Activated CD8-positive, alpha-beta T cell treated with anti-CD3 and anti-CD28 coated beads, Interleukin-2, amount 10 ng/mL, durations not matched to agents 7 days and 5 days (primary cell): ENCODE measurements at places on chromosomes 6 and 20.

DNA sequence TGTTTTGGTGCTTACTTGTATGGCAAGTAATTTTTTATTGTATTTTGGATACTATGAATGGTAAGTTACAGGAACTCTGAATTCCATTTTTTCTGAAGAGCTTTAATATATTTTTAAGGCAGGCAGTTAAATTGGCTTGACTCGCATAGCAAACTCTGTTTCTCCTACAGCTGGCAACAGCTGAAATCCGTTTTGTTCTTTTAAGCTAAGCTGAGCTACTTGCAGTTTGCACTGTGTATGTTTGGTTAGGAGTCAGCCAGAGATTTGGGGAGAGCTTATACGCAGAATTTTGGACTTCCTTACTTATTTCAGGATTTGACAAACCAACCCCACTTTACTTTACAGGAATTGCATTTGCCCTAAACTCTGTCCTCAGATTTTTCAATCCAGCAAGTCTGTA, 179.1 kb downstream of the COL19A1 start:
- no peak overlapping the region for H3K4me3 ChIP-seq
- H3K27ac ChIP-seq, result no peak overlapping the region
- DNase-seq, result no peak

DNA sequence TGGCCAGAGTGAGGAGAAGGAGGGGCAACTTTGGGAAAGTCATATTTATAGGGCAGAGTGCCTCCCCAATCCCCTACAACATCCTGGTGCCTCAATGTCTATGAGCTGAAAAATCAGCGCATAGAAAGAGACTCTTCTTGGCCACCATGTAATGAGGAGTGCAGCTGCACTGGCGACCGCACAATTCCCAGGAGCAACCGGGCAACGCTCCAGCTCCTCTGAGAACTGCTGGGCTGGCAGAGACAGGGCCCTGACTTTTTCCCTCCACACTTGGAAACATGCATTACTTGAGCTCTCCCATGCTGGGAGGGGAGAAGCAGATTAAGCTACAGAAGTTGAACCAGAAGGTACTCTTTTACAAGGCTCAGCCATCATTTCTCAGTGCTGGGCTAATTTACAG, 31.4 kb upstream of the MARCKS start:
- no peaks in the 10 kb centered on the region for H3K4me1 ChIP-seq
- DNase-seq, result no peak
- no peak overlapping the region for H3K4me3 ChIP-seq
- peaks cover 9% of the 10 kb centered on the region for H3K27me3 ChIP-seq
- H3K36me3 ChIP-seq, result no peaks in the 10 kb centered on the region

DNA sequence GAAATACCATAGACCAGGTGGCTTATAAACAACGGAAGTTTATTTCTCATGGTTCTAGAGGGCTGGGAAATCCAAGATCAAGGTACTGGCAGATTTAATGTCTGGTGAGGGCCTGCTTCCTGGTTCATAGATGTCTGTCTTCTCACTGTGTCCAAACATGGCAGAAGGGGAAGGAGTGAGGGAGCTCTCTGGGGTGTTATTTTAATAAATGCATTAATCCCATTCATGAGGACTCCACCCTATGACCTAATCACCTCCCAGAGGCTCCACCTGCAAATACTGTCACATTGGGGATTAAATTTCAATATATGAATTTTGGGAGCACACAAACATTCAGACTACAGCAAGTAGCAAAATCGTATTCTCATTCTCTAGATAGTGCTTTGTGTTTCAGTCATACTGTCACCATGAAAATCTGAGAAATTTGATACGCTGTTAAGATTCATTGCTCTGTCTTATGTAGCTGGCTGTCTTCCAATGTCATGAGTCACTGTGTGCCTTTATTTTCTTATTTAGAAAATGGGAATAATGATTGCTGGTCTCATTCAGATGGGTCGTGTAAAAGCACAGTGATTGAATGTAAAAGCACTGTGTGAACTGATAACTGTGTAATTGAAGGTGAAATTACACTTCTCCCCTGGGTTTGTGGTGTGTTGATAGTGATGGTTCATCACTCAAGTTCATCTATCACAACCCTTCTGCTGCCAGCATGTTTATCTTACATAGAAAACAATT, 8.9 kb upstream of the ERVFRD-1 start:
- DNase-seq, result no peak
- no peak overlapping the region for H3K27ac ChIP-seq
- H3K27me3 ChIP-seq, result no peaks in the 10 kb centered on the region
- H3K36me3 ChIP-seq, result no peaks in the 10 kb centered on the region

DNA sequence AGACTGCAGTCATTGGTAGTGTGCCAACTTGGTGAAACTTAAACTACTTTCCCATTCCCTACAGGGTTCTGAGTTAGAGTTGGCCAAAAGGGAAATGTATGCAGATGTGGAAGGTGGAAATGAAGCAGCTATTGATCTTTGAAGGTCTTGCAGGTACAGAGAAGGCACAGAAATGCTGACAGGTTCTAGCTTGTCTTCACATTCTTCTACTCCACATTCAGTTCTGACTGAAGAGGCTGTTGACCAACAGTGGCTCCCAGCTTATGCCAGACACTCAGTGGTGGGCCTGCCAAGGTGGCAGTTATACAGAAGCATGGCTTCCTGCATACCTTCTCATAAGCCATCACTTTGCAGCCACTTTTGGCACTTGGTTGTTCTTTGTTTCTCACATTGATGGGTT, 423.9 kb downstream of the CDC5L start:
- no peaks in the 10 kb centered on the region for H3K27me3 ChIP-seq
- H3K4me1 ChIP-seq, result peaks cover 18% of the 10 kb centered on the region
- DNase-seq, result no peak
- H3K36me3 ChIP-seq, result peaks cover 20% of the 10 kb centered on the region
- no peak overlapping the region for H3K4me3 ChIP-seq
- peak overlapping the region; percentile 6 for H3K27ac ChIP-seq

- peak overlapping the region; percentile 56 for H3K4me3 ChIP-seq
- peak; percentile 58 for DNase-seq
- H3K4me1 ChIP-seq, result peaks cover 57% of the 10 kb centered on the region
These were observed 39.8 kb upstream of the SLCO4A1 start for GRCh38 chr20:62602550-62602949.

GRCh38 chr6:100726666-100727065, 154.5 kb downstream of the ASCC3 start:
- H3K4me1 ChIP-seq, result no peaks in the 10 kb centered on the region
- peaks cover 16% of the 10 kb centered on the region for H3K36me3 ChIP-seq
- no peak for DNase-seq
- H3K27me3 ChIP-seq, result no peaks in the 10 kb centered on the region

GRCh38 chr6:149318581-149319286, 1.2 kb downstream of the TAB2 start:
- no peaks in the 10 kb centered on the region for H3K27me3 ChIP-seq
- H3K36me3 ChIP-seq, result peaks cover 36% of the 10 kb centered on the region
- peaks cover 50% of the 10 kb centered on the region for H3K4me1 ChIP-seq
- peak overlapping the region; percentile 86 for H3K27ac ChIP-seq
- H3K4me3 ChIP-seq, result peak overlapping the region; percentile 82
- no peak for DNase-seq

DNA sequence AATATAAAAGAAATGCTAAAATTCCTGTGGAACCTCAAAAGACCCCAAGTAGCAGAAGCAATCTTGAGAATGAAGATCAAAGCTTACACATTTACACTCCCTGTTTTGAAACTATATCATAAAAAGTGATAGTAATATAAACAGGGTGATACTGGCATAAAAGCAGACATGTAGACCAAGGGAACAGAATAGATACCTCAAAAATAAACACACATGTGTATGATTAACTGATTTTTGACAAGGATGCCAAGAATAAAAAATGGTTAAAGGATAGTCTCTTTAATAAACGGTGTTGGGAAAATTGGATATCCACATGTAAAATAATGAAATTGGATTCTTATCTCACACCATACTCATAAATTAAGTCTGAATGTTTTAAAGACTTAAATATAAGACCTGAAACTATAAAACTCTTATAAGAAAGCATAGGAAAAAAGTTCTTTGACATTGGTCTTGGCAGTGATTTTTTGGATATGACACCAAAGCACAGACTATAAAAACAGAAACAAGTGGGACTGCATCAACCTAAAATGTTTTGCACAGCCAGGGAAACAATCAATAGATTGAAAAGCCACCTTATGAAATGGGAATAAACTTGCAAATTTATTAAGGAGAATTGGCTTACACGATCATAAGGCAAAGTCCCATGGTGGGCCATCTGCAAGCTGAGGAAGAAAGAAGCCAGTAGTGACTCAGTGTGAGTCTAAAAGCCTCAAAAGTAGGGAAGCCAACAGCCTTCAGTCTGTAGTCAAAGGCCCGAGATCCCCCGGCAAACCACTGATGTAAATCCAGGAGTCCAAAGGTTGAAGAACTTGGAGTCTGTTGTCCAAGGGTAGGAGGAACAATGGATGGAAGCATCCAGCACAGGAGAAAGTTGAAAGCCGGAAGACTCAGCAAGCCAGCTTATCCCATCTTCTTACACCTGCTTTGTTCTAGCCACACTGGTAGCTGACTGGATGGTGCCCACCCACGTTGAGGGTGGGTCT, 144.3 kb downstream of the MEI4 start:
- no peak overlapping the region for H3K4me3 ChIP-seq
- no peaks in the 10 kb centered on the region for H3K36me3 ChIP-seq
- H3K27me3 ChIP-seq, result no peaks in the 10 kb centered on the region

DNA sequence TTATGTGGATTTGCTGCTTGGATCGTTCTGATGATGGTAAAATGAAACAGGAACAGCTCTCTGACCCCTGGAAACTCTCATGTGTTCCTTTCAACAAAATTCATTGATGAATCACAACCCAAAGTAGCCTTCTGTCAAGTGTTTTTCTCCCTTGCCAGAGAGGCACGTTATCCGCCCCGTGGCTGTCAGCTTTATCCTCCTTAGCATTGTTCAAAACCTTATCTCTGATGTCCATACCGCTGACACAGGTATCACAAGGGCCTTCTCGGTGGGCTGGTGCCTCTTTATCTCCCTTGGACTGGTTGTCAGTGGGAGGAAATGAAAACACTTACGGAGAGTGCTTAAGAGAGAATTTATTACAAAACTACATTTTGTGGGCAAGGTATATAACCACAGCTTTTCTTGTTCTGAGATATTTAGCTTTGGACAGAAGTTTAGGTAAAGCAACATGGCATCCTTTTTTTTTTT, 84.9 kb downstream of the TIAM2 start:
- H3K27ac ChIP-seq, result peak overlapping the region; percentile 47
- no peak overlapping the region for H3K4me3 ChIP-seq
- DNase-seq, result no peak
- H3K27me3 ChIP-seq, result no peaks in the 10 kb centered on the region
- H3K36me3 ChIP-seq, result no peaks in the 10 kb centered on the region
- H3K4me1 ChIP-seq, result peaks cover 31% of the 10 kb centered on the region

- no peak overlapping the region for H3K27ac ChIP-seq
- no peak overlapping the region for H3K4me3 ChIP-seq
- H3K36me3 ChIP-seq, result peaks cover 68% of the 10 kb centered on the region
- no peaks in the 10 kb centered on the region for H3K27me3 ChIP-seq
- H3K4me1 ChIP-seq, result no peaks in the 10 kb centered on the region
- DNase-seq, result no peak
These were observed 29.1 kb downstream of the DDX27 start for GRCh38 chr20:49248301-49248700.

DNA sequence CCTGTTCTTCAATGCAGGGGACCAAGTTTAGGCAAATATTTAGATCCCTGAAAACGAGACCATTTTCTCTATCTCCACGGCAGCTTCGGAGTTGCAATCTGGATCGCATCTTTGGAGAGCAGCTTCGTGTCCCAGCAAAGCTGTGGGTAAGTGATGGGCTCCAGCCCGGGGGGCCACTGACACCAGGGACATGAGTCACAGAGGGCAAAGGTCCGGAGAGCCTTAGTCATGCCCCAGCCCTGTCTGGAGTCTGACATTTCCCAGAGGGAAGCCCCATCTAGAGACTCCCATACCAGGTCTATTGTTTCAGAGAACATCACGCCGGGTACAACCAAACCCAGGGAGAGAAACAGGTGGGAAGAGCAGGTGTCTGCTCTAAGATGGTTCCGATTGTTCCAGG, 95.9 kb downstream of the NFATC2 start:
- no peak for DNase-seq
- H3K36me3 ChIP-seq, result peaks cover 69% of the 10 kb centered on the region
- H3K4me3 ChIP-seq, result no peak overlapping the region
- peaks cover 29% of the 10 kb centered on the region for H3K4me1 ChIP-seq
- no peaks in the 10 kb centered on the region for H3K27me3 ChIP-seq

- H3K4me1 ChIP-seq, result no peaks in the 10 kb centered on the region
- H3K27ac ChIP-seq, result no peak overlapping the region
- H3K4me3 ChIP-seq, result no peak overlapping the region
- no peaks in the 10 kb centered on the region for H3K27me3 ChIP-seq
- DNase-seq, result no peak
These were observed 68.3 kb upstream of the BTBD3 start for GRCh38 chr20:11849270-11849915.

GRCh38 chr6:113293423-113293740, 563.8 kb upstream of the MARCKS start:
- no peaks in the 10 kb centered on the region for H3K36me3 ChIP-seq
- H3K27me3 ChIP-seq, result no peaks in the 10 kb centered on the region

GRCh38 chr6:74259981-74260380, 564.0 kb downstream of the CD109 start:
- no peak overlapping the region for H3K4me3 ChIP-seq
- DNase-seq, result no peak
- H3K27me3 ChIP-seq, result no peaks in the 10 kb centered on the region
- H3K4me1 ChIP-seq, result no peaks in the 10 kb centered on the region
- H3K27ac ChIP-seq, result no peak overlapping the region

- no peak overlapping the region for H3K4me3 ChIP-seq
- H3K27ac ChIP-seq, result no peak overlapping the region
- H3K4me1 ChIP-seq, result no peaks in the 10 kb centered on the region
These were observed 68.4 kb downstream of the ATG5 start for GRCh38 chr6:106257195-106257594.

- no peaks in the 10 kb centered on the region for H3K36me3 ChIP-seq
- H3K4me1 ChIP-seq, result no peaks in the 10 kb centered on the region
- DNase-seq, result no peak
- no peaks in the 10 kb centered on the region for H3K27me3 ChIP-seq
- H3K4me3 ChIP-seq, result no peak overlapping the region
These were observed 73.2 kb downstream of the ATRN start for GRCh38 chr20:3543901-3544507.

DNA sequence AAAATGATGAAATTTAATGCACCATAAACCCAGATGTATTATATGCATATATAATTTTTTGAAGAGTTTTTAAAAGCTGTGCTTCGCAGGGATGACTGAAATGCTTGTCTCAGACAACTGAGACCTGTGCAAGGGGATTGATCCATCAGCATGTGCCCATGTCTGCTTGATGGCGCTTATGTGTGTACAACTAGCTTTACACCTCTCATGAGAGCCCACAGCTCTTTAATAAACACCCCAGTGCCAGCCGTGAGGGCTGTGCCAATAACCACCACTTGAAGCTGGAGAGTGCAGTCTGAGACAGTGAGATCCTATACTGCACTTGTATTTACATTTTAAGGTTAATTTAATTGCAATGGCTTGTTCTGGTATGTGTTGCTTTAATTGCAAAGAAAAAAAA, 225.5 kb downstream of the BCKDHB start:
- no peak overlapping the region for H3K4me3 ChIP-seq
- no peak for DNase-seq
- no peaks in the 10 kb centered on the region for H3K27me3 ChIP-seq
- no peaks in the 10 kb centered on the region for H3K36me3 ChIP-seq
- H3K27ac ChIP-seq, result no peak overlapping the region
- no peaks in the 10 kb centered on the region for H3K4me1 ChIP-seq

DNA sequence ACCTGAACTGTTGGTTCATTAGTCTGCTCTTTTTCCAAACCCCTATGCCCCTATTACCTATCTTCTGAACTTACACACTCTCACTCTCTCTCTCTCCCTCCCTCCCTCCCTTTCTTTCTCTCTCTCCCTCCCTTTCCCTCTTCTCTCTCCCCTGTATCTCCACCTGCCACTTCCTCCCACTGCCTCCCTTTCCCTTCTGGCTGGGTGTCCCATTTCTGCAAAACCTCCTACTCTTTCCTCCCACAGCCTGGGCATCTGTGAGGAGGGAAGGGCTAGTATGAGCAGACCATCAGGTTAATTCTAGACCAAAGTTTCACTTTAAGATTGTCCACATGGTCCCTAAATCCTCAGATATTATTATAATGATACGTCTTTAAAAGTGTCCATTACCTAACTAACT, 95.1 kb downstream of the TMEM200A start:
- no peak for DNase-seq
